ENCODE measurements at places on chromosomes 3 and 15.

- no peak for DNase-seq
Measured at GRCh38 chr3:42698216-42698910, 4.2 kb downstream of the HHATL start.

DNA sequence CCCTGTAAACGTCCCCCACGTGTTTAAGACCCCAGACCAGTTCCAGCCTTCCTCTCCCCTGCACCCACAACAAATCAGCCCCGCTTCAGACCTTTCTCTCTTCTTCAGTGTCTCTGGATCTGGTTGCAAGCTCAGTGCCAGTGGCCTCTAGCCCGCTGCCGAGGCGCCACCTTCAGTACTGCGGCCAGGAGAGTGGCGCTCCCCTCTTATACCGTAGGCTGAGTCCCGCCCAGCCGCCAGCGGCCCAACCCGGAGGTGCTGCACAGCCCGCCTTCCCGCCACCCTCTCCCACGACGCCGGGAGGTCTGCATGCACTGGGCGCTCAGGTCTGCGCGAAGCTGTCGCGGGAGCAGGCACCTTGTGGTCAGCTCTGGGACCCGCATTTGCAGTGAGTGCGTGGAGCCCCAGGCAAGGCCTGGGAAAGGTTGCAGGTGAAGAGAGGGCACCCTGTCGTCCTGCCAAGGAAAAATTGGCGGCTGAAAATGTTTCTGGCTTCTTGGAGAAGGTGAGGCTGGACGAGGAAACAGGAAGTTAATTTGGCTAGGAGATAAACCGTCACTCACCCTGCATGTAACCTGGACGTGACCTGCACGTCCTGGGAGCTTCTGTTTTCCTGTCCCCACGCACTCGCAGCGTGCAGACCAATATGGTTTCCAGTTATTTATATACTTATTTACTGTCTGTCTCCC lies at the start of gene C2CD4B:
C2CD4B (minus strand) TSS at position 182 of the 689 bp plus-strand sequence. CDS start 301 bp downstream, outside the sequence.
- no peak for DNase-seq

DNA sequence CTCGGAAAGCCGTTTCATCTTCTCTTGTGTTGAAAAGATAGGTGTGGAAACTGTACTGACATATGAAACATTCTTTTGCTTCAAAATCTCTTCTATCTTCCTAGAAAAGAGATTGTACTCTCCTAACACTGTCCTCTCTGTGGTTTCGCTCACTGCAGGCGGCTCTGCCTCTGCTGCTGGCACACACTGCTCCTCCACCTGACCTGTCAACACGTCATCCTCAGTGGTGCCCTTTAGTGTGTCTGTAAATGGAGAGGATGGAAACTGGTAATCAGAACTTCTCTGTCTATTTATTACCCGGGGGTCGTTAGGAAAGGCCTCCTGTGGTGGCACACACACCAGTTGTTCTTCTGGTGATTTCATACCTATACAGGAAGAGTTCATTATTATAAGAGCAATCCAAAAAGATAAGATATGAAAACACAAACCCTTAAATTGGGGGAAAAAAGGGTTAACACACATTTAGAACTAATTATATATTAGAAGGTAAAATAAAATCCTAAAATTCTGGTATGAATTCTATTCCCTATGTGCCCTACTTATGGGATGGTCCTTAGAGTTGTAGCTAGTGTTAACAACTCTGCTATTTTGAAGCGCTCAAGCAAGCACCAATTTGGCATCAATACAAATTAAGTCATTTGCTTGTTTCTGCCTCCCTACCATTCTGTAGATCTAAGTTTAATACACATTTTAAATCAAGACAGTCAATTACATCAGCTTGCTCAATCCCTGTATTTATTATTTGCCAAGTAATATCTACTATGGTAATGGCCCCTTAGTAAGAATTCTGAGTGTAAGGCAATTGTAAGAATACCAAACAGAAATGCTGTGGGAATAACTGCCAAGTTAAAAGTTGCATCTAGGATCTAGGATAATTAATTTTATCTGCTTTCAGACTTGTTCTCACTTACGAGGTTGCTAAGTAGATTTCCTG lies 49.2 kb downstream of the TASOR start:
- DNase-seq: no peak

GRCh38 chr3:178849199-178849910 lies 222.3 kb downstream of the ZMAT3 start:
- DNase-seq: no peak

DNA sequence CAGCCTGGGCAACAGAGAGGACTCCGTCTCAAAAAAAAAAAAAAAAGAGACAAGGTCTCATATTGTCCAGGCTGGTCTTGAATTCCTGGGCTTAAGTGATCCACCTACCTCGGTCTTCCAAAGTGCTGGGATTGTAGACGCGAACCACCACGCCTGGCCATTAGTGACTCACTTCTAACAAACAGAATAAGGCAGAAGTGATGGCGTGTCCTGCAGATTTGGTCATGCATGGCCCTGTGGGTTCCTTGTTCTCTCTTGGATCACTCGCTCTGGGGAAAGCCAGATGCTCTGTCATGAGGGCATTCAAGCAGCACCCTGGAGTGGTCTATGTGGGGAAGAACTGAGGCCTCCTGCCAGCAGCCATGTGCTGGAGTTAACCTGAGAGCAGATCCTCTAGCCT lies 27.4 kb upstream of the TJP1 start:
- no peak for DNase-seq
